ENCODE measurements at places on chromosomes 6 and 20.
A peak's percentile ranks its signal among the peaks of the same experiment; 100 is the strongest.

- DNase-seq: no peak
These were observed 611 bp downstream of the CNPY3 start for GRCh38 chr6:42929821-42930360.

GRCh38 chr6:127972815-127973214 lies 72.0 kb upstream of the THEMIS start:
- no peak for DNase-seq

GRCh38 chr6:136599329-136600011 lies 49.2 kb upstream of the MAP7 start:
- peak; percentile 15 for DNase-seq

GRCh38 chr6:30074331-30075093 lies 1.1 kb downstream of the RNF39 start:
- DNase-seq: no peak

- DNase-seq: peak; percentile 63
These were observed 154.2 kb upstream of the MLN start for GRCh38 chr6:33957892-33958525.

DNA sequence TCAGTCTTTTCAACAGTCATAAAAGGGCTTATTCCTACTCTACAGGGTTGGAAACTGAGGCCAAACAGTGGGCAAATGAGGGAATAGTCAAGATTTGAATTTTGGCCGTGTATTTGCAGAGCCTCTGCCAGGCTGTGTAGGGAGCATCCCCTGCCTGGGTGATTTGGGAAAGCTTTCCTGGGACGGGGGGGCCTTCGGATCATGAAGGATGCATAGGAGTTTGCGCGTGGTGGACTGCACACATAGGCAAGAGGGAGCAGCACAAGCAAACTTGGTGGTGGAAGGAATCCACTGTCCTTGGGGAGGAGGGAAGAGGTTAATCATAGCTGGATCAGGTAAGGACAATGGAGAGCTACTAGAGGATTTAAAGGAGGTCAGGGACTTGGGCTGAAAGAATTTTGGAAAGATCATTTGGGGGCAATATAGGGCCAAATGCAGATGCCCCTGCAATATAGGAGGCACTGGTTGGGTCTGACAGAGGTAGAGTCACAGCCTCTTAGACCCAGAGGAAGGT lies 2.5 kb downstream of the PTPRA start:
- no peak for DNase-seq

GRCh38 chr6:35267446-35267845 lies 7.9 kb downstream of the ZNF76 start:
- no peak for DNase-seq

GRCh38 chr6:140138311-140139010 lies 764.0 kb upstream of the CITED2 start:
- DNase-seq: no peak

GRCh38 chr20:17430125-17430950 lies 100.8 kb downstream of the BFSP1 start:
- DNase-seq: no peak

All from A673 (cell line).